Jurkat, Clone E6-1 (cell line): ENCODE measurements at places on chromosomes 12 and 14.
A peak's percentile ranks its signal among the peaks of the same experiment; 100 is the strongest.

- no peak for DNase-seq
Observed at GRCh38 chr12:12216349-12217017, 50.4 kb downstream of the LRP6 start.

- DNase-seq = no peak
Observed at GRCh38 chr12:91091916-91092715, 19.2 kb downstream of the LUM start.

DNA sequence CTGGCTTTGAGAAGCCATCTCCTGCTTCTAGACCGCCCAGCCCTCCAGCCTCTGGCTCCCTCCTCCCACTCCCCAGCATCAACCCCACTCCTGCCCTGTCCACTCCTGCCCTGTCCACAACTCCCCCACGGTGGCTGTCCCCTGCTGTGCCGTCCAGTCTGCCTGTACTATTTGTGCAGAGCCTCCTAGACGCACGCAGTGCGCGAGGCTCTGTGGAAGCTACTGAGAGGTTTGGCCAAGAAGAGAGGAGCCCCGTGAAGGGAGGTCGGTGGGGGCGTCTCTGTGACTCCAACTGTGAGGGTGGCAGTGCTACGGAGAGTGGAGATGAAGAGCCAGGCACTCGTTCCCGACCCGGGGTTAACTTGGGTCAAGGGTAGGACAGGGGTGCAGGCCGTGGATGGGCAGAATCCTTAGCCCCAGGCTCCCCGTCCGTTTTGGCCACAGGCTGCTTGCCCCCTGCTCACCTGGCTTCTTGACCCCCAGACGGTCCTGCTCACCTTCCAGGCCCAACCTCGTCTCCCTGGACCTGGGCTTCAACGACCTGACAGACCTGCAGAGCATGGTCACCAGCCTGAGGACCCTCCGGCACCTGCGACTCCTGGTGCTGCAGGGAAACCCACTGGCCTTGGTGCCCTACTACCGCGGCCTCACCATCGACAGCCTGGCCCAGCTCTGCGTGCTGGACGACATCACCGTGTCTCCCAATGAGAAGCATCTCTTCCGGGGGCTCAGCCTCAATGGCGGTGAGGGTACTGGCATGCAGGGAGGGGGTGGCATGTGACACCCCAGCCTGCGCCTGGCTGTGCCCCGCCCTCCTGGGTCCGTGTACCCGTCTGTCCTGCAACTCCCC, 6.9 kb downstream of the LRRC43 start:
- DNase-seq = no peak

DNA sequence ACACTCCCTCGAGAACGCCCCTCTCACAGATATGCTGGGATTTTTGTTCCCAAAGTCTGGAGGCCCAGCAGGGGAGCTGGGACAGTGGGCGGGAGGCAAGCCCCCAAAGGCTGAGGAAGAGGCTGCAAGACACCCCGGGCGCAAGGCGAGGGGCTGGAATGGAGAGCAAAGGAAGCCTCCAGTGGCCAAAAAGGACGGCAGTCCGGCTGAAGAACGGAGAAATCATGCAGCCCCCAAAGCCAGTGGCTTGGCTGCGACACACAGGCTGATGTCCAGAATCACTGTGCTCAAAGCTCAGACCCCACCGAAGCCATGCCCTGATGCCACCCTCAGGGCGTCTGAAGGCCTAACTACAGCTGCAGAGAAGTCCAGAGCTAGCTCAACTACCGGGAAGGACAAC, 10.9 kb downstream of the CLBA1 start:
- no peak for DNase-seq

DNA sequence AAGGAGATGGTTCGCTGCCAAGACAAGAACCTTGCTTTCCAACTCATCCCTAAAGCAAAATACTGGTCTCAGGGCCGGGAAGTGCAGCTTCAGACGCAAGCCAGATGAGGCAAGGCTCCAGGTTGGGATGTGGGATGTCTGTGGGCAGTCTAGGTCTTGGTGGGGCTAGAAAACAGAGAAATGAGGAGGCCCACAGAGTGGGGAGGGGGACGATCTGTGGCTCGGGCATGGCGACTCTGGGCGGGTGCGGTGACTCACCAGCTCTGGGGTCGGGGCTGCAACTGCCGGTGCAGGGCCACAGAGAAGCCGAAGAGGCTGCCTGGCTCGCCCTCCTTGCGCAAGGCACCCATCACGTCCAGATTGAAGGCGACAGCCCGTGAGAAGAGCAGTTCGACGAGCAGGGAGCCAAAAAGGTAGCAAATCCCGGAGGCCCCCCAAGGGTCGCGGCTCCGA, 459 bp downstream of the ITGA7 start:
- no peak for DNase-seq

DNA sequence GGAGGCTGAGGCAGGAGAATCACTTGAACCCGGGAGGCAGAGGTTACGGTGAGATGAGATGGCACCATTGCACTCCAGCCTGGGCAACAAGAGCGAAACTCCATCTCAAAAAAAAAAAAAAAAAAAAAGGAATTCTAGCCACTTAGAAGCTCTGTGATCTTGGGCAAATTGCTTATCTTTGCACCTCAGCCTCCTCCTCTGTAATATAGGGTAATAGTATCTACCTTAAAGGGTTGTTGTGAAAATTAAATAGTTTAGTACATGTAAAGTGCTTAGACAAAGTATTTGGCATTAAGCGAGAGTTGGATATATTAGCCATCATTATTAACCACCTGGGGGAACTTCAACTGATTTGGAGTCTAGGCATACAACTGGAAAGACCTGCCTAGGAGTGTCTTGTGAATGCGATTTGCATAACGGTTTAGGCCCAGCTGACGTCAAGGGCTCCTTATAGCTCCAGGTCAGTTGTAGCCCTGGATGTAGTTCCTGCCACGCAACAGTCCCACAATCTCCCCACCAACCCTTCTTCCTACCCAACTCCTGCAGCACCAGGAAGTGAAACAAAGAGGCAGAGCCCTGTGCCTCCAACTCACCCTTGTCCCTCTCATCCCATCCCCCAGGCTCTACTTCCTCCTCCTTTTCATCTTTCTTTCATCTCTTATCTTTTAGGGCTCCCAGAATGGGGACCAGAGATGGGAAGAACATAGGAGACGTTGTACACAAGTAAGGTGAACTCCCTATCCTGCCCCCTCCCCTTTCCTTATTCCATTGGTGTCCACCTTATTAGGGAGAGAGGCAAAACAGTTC, 2.1 kb upstream of the IL23A start:
- DNase-seq = no peak

- DNase-seq = no peak
Observed at GRCh38 chr14:33986804-33987203, 35.9 kb upstream of the EGLN3 start.

DNA sequence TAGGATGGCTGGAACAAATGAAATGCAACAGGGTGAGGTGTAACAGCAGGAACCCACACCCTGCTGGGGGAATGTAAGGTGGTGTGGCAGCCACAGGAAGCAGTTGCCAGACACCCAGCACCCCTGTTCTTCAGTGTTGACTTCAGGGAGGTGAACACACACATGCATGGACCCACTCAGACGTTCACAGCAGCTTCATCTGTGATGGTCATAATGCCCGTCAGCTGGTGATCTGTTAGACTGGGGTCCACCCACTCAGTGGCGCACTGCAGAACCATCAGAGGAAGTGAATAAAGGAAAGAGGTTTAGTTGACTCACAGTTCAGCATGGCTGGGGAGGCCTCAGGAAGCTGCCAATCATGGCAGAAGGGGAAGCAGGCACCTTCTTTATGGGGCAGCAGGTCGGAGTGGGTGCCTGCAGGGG, 22.7 kb upstream of the TEX22 start:
- peak; percentile 23 for DNase-seq

- DNase-seq = no peak
Observed at GRCh38 chr14:64500088-64500487, 3.5 kb downstream of the ZBTB25 start.

- DNase-seq = no peak
Observed at GRCh38 chr14:44995196-44995595, 33.2 kb downstream of the TOGARAM1 start.

- DNase-seq = no peak
Observed at GRCh38 chr14:50668826-50669143, 679 bp upstream of the SAV1 start.

DNA sequence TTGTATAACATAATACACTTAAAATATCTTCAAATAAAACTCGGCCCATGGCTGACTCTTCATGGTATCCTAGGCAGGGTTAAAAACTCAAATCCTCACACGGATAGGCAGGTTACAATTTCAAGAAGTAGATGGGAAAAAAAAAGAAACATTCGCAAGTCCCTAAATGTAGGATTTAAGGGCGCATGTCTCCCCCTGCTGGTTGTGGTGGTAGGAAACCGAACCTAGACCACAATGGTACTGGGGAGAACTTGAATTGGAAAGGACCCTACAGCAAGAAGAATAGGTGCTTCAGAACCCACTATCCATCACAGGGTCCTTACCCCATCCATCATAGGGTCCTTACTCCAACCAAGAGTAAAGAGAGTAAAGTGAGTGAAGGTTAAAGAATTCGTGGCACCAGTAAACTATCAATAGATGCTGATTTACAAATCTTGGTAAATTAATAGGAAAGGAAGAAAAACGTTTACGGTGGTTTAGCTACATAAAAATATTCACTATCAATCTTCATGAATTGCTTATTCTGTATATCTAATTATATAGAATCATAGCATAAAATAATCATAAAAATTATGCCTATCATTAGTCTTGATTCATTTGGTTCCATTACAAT, 3.3 kb upstream of the CIPC start:
- DNase-seq = peak; percentile 79

DNA sequence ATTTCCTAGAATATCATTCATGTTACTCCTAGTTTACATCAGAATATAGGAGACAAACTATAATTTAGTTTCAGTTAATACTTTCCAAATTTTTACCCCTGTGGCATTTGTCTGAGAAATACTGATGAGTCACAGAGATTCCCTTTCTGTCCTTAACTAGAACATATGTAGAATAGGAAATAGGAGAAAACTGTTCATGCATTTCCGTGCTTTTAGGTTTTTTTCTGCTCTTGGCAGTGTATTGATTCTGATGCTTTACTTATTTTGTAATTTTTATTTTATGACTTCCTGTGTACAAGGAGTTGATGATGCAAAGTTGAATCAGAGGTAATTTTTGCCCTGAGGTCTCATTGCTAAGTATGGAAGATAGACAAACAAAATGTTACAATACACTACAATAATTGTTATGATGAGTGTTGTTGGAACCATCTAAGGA, 23.0 kb downstream of the MNAT1 start:
- no peak for DNase-seq

DNA sequence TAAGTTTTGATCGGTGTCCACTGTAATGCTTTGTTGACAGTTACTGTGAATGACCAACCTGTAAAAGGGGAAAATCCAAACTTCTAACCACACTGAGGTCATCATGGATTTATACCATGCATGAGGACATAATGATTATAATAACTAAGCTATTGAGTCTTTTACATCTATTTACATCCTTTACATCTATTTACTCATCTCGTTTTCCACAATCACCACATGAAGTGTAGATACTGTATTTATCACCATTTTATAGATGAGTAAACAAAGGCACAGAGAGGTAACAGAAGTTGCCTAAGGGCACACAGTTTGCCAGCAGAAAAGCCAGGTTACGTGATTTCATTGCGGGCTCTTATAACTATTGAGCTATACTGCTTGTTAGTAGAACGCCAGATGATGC, 27.9 kb upstream of the EID3 start:
- no peak for DNase-seq

GRCh38 chr12:43733687-43734086, 24.9 kb downstream of the PUS7L start:
- no peak for DNase-seq

DNA sequence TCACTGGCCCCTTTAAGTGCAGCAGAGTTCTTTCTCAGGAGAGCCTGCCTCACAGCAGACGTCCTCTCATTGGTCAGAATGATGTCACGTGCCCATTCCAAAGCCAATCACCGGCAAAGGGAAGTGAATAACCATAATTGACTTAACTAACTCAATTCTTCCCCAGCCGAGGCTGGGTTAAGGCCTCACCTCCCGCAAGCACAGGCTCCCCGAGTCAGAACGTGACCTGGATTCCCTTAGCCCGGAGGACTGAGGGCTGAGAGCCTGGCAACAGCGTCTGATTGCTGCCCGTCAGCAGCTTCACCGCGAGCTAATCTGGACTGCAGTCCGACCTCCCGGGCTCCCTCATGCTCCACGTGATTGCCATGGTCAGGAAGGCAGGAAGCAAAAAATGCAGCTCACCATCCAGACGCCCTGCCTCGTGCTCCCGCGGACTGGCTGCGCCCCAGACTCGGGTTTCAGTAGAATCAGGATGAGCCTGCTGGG, 92.1 kb upstream of the FZD10 start:
- no peak for DNase-seq

- no peak for DNase-seq
Observed at GRCh38 chr12:82430541-82431145, 72.3 kb downstream of the METTL25 start.

DNA sequence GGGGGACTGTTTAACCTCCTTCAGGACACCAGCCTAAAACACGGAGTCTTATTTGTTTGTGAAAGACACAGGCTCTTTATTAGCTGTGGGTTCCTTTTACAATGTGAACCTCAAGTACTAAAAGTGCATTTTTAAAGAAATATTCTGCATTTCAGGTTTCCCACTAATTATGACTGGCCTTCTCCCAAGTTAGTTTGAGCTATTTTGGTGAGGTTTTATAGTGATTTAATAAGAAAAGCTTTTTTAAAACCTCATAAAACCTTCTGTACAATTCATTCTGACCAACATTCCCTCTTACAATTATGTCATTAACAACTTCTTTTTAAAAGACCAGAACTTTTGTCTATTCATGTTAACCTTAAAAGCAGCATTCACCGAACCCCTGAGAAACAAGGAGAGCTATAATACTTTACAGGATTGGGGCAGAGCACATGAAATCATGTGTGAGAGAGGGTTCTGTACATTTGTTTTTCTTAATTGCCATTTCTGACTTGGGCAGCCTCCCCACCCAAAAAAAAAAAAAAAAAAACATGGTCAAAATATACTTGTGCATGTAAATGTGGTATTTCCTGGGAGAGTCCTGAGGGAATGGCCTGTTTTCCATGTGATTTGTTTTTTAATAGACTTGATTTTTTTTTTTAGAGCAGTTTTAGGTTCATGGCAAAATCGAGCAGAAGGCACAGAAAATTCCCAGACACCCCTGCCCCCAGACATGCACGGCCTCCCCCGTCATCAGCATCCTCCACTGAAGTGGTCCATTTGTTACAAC, 169.5 kb downstream of the CHST11 start:
- DNase-seq = no peak

GRCh38 chr12:4224206-4224889, 49.2 kb upstream of the CCND2 start:
- no peak for DNase-seq

DNA sequence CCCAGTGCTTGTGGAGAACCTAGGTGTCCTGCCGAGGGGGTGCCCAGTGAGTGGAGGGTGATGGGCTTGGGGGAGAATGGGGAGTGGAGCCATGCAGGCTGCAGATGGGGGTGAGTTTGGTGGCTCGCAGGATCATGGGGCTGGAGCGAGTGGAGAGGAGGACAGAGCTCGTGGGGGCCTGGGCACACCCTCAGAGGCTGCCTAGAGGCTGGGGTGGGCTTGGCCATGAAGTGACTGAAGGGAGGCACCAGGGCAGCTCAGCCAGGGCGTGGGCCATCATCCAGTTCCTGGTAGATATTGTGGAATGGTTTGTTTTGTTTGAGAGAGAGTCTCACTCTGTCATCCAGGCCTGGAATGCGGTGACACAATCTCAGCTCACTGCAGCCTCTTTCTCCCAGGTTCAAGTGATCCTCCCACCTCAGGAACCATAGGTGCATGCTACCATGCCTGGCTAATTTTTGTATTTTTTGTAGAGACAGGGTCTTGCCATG, 43.4 kb upstream of the AMN start:
- DNase-seq = no peak

- no peak for DNase-seq
Observed at GRCh38 chr12:26704684-26705460, 128.1 kb downstream of the ITPR2 start.
